Fibroblast of the conjunctiva (primary cell): ENCODE measurements at places on chromosomes 1 and 21.

DNA sequence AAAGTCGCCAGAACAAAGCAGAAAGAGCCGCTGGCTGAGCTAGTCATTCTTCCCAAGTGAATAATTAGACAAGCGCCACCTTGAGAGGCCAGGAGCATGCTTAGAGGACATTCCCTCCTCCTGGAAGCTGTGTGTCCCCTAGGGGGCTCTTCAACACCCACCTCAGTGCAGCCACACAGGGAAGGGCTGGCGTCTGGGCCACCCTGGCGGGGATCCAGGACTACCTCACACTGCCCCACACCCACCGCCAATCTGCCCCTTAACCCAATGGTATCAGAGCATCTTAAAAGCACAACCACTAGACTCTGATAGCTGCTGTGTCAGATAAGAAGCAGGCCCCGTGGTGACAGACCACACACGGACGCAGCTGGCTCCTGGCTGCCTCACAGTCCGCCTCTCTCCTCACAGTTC is 24.9 kb downstream of the SETD4 start:
- no peak for DNase-seq

DNA sequence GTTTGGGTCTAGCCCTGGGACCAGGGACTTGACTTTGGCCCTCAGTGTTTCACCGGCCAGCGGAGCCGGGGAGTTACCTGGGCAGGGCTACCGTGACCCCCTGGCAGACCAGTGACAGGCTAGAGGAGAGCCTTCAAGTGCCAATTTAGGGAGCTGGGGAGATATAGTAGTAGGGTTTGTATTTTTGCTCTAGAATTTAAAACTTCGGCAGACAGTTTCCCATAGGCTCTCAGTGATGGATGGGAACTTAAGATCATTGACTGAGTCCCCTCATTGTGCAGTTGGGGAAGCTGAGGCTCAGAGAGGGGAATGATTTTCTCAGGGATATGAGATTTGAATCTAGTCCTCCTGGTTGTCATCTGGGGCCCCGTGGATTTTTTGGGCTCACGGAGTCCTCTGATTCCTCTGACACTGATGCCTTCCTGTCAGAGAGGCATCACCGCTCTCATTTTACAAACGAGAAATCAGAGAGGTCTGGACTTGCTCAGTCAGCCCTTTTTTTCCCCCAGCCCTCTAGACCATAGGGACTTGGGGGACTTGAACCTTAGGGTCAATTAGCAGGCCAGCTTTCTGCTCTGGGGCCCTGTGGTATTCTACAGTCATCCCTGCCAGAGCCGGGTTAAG is 58.3 kb upstream of the ACOT11 start:
- no peak for DNase-seq

GRCh38 chr21:26961698-26962097 is 5.2 kb downstream of the ADAMTS5 start:
- DNase-seq: no peak

DNA sequence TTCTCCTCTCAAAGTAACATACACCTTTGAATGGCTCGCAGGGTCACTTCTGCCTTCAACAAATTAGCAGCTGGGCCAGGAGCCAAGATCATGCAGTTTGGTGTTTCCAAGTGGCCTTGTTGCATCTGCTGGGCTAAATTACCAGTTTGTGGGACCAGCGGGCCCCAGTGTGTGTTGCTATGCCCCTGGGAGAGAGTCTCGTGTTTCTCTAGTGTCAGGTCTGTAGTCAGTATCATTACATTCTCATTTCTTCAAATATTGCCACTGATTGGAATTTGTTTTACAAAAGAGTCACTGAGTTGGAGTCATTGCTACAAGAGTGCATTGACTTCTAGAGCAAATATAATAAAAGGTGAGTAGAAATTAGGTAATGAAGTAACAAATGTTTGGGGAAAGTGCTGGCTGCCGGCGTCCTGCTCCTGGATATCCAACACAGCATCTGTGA is 35.5 kb downstream of the RHOU start:
- no peak for DNase-seq

DNA sequence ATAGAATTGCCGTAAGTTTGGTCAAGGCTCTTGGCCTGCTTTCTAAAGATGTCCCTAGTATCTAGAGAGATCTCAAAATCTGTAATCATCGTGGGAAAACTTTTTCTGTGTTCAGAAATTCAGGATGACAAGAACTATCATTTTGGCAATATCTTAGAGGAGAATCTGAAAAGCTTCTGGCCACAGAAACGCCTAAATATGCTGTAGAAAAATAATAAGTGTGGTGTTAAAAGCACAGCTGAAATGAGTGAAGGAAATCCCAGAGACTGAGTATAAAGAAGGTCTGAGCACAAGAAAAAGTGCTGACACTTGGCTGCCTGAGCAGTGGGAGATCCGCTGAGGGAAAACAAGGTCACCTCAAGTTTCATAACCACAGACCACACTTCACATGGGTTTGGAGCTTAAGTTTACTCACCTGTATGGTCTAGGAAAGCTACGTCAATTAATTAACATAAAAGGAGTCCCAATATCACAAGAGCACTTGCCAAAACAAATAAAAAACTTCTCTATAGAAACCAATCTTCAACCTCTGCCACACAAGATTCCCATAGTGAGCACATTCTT is 235.2 kb upstream of the IRF2BP2 start:
- no peak for DNase-seq

GRCh38 chr1:52460694-52461093 is 56.3 kb downstream of the PRPF38A start:
- no peak for DNase-seq
